ENCODE measurements at places on chromosomes 12 and 14. TPM values are rescaled to one million over a fixed set of nuclear protein-coding genes. Genes with fewer than 3 reads are reported as not detected.

The BEST3 gene
- not detected for total RNA-seq

The ITGB7 gene
- under 0.01 TPM for total RNA-seq

The GLT8D2 gene
- total RNA-seq = 55.1 TPM

The GOLGA5 gene
- 64.7 TPM for total RNA-seq

The NPFF gene
- total RNA-seq = not detected

The AREL1 gene
- total RNA-seq = 39.0 TPM

The PIANP gene
- not detected for total RNA-seq

The TDRD9 gene
- 0.32 TPM for total RNA-seq

The IL22 gene
- not detected for total RNA-seq

The ABCC9 gene
- total RNA-seq = 7.4 TPM

Measured in fibroblast of villous mesenchyme (primary cell).